Urothelium cell line (cell line): ENCODE measurements at places on chromosomes 3 and 15.

DNA sequence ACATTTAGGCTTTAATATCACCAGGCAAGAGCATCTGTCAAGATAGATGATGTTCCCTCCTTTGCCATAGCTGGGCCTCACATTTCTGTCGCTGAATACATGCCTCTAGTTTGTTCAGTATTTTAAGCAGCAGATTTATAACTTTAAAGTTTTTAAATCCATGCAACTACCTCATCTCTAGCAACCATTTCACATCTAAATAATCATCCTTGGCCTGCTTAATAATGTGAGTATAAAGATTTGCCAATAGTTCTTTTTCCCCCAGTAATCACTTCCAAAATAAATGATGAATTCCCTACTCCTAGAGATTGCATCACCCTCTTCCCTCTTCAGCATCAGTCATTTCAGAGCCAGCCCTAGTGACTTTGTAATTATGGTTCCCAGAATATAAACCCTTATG lies 36.2 kb upstream of the FILIP1L start:
- DNase-seq = no peak

DNA sequence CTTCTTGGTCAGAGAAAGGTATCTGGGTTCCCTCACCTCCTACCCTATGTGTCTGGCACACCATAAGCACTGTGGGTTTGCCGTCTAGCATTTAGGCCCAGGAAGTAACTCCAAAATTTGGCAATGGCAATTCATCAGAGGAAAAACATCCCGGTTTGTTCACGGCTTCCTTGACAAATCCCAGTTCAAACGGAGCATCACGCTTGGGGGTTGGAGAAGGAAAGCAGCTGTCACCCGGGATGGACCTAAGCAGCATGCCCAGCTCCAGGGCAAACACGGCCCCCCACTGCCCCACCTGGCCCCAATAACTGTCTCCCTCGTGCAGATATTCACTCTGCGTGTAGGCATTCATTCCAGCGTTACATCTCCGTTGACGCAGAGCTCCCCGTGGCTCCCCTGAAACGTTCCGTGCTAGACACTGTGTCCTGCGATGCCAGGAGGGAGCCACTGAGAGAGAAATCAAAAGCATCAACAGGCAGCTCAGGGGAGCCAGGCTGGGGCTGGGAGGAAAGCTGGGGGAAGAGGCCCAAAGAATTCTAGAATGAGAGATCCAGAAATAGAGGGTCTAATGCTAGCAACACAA lies 41.4 kb downstream of the NTRK3 start:
- DNase-seq = no peak

GRCh38 chr15:101573951-101574350 lies 78.2 kb downstream of the TM2D3 start:
- no peak for DNase-seq

DNA sequence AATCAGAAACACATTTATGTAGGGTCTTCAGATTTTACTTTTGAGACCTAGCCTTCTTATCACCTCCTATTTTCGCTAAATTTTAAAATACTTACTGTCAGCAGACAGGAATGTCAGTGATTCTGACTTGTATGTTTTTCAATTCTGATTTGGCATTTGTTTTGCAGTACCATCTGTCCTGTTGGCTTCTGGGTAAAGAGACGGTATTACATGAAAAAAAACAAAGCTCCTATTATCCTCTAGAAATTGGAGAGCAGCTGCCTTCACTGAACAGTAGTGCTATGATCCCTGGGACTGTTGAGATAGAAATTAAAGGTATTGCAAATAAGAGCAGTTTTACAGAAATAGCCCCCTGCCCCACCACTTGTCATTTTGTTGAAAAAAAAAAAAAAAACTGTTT lies 8.4 kb downstream of the ARMC8 start:
- DNase-seq = no peak

DNA sequence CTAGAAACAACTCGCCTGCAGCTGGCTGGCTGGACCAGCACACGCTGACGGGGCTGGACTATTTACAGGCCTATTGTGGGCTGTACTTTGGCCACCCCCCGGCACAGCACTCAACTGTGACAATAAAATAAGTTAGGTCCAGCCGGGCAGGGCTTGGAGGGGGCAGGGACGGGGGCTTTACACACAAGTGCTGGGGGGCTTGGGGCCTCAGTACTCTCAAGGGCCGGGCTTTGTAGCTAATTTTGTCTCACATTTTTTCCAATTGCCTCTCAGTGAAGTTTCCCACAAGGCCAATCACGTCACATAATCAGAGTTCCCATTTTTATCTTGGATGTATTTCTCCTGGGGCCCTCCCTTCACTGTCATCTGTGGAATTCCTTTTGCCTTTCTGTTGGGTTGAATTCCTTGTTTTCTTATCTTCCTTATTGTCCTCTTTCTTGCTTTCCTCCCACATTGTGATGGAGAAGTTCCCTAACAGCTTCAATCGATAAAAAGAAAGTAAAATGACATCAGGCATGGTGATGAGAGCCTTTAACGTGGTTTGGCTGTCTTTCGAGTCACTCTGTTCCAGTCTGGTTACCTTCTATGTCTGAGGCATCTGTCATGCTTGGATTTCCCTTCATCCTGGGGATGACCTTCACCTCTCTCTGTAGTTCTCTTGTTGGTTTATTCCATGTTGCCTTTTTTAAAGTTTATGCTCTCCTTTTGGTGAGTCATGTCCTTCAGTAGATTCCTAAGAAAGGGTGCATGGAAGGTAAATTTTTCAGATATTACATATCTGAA lies 44.1 kb upstream of the CMTM7 start:
- no peak for DNase-seq

DNA sequence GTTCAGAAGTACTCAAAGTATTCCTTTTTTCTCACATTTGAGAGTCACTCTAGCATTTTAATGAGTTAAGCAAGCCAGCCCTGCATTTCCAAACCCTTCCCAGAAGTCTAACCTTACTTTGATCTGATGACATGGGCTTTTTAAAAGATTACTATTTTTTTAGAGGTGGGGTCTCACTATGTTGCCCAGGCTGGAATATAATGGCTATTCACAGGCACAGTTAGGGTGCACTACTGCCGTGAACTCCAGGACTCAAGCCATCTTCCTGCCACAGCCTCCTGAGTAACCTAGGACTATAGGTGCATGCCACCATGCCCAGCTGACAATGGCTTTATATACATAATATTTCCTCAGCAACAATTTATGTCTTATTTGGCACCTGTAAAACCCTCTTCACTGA lies 64.1 kb upstream of the GOLGA6B start:
- DNase-seq = no peak

GRCh38 chr3:140234256-140234655 lies 299.3 kb downstream of the CLSTN2 start:
- DNase-seq = no peak

DNA sequence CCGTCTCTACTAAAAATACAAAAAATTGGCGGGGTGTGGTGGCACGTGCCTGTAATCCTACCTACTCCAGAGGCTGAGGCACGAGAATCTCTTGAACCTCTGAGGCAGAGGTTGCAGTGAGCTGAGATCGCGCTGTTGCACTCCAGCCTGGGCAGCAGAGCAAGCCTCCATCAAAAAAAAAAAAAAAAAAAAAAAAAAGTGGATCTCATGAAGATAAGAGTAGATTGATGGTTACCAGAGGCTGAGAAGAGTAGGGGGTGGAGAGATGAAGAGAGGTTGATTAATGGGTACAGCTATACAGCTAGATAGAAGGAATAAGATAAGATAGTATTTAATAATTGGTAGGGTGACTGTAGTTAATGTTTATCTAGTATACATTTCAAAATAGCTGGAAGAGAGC lies 65.9 kb upstream of the LRRC3B start:
- DNase-seq = no peak

GRCh38 chr3:44237665-44238064 lies 4.0 kb upstream of the TOPAZ1 start:
- no peak for DNase-seq

- no peak for DNase-seq
Observed at GRCh38 chr3:184117636-184118035, 17.5 kb upstream of the EIF2B5 start.

DNA sequence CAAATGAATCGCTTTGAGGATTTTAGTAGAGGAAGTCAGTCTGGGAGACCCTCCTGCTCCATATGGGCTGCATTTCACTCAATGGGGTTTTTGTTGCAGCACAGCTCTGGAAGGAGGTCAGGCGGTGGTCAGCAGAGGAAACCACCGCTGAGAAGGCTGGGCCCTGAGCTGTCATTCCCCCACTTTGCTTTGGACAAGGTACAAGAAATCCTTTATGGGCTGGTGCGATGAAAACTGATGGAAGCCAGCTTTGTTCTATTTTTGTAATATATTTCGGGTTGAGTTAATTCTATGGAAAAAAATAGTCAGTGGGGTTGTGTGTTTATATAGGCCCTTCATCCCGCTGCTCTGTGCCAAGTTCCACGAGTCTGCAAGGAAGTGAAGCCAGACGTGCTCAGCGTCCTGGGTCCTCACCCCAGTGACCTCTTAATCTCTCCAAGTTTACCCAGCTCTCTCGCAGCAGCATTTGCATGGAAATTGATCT lies 157.1 kb upstream of the TMC3 start:
- no peak for DNase-seq

DNA sequence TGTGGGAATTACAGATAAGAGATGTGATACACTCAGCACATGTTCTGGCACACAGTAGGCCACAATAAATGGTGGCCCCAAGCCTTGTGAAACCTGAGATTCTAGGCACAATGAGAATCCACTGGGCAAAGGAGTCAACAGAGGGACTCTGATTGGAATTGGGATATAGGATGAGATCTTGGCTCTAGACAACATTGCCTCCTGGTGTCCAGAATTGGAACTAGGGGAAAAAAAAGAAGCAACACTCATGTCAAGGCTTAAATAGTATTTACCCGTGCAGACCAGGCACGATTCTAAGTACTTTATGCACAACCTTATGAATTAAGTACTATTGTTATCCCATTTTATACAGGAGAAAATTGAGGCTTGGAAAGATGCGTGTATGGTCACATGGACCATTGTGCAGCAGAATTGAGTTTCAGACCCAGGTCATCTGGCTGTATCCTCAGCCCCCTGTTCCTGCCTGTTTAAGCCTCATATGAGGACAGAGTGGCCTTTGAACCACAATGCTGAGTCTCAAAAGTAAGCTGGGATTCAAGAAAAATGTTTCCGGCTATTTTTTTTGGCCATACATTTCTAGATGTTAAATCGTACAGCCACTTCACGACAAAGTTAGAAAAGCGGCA lies 124.8 kb downstream of the SV2B start:
- DNase-seq = peak; percentile 56

DNA sequence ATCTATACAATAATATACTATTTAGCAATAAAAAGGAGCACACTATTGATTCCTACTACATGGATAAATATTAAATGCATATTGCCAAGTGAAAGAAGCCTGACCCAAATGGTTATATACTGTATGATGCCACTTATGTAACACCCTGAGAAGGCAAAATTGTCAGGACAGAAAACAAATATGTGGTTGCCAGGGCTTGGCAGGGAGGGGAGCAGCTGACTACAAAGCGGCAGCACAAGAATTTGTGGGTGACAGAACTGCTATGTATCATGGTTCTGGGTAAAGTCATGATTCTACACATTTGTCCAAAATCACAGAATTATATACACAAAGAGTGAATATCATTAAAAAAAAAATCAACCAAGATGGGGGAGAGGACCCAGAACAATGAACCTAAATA lies 22.5 kb downstream of the TBC1D2B start:
- DNase-seq = no peak

DNA sequence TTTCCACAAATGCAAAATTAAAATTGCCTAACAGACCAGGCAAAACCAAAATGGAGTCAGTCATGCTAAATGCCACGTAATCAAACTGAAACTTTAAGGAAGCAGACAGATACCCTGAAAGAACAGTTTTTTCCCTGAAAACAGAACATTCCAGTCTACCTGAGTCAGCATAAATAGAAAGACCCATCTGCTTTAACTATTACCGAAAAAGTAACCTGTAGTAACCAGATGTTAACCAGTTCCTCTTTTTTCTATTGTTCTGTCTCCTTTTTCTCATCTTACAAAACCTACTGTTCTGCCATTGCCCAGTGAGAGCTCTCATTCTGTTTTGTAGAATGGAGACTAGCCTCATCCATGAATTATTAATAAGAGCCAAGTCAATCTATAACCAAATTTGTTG lies 286.0 kb downstream of the CACNA2D3 start:
- DNase-seq = no peak

- DNase-seq = no peak
Observed at GRCh38 chr3:97612632-97613031, 151.9 kb upstream of the ARL6 start.

DNA sequence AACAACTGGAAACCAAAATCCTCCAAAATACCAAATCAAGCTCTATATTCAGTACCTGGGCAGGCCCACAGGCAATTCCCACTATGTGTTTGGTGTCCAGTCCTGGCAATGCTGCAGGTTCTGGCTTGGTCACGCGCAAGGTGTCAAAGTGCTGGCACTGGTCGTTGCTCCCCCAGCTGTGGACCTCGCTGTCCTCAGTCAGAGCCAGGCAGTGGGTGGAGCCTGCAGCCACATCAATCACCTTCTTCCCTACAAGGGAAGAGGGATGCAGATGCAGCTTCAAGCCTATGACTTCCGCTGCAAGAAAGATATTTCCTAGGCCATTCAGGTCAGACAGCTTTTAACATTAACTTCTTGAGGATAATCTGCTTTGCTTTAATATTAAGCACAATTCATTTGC lies 61.3 kb downstream of the HERC2 start:
- DNase-seq = no peak

DNA sequence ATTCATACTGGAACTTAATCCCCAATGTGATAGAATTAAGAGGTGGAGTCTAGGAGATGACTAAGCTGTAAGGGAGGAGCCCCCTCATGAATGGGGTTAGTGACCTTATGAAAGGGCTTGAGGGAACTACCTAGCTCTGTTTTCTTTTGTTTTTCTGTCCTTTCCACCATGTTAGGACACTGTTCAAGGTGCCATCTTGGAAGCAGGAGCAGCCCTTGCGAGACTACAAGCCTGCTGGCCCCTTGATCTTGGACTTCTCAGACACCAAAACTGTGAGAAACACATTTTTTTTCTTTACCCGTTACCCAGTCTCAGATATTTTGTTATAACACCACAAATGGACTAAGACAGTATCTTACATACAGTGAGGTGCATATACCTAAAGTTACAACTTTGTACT lies 26.5 kb downstream of the GOLGA6A start:
- no peak for DNase-seq
